NCI-H2029 (cell line): ENCODE measurements at places on chromosomes 5 and 9.

DNA sequence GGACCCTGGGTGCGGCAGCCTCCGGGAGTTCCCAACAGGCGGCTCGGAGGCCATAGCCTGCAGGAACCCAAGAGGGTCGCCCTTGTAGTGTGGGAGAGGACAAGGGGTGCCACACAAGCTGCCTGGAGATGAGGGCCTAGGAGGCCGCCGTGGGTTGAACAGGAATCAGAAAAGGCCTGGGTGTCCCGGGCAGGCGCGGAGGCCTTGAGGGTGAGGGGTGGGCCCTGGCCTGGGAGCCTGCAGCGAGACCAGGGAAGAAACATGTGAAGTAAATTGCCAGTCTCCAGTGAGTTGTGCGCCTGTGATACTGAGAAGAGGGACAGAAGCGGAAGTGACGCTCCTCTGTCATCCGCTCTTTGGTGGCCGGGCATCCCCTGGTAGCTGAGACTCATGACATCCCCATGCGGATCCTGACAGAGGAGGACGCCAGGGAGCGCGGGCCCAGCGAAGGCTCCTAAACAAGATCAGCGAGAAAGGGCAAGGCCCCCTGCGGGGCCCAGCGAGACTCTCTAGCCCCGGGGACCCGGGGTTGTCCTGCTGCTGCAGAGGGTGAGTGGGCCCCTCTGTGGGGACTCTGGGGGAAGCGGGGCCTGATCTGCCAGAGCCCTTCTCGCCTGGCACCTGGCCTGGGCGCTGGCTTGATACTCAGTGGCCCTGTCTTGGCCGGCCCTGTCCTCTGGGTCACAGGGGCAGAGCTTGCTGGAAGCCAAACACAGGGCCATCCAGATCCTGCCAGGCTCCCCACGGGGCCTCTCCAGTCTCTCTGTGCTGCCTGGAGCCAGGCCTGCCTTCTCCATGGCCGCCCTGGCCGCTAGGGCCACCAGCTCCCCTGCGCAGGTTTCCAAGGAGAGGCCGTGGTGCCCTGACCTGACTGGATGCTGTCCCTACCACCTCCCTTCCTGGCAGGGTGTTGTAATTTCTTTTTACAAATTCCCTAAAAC lies 788.4 kb downstream of the TLE4 start:
- DNase-seq: no peak

DNA sequence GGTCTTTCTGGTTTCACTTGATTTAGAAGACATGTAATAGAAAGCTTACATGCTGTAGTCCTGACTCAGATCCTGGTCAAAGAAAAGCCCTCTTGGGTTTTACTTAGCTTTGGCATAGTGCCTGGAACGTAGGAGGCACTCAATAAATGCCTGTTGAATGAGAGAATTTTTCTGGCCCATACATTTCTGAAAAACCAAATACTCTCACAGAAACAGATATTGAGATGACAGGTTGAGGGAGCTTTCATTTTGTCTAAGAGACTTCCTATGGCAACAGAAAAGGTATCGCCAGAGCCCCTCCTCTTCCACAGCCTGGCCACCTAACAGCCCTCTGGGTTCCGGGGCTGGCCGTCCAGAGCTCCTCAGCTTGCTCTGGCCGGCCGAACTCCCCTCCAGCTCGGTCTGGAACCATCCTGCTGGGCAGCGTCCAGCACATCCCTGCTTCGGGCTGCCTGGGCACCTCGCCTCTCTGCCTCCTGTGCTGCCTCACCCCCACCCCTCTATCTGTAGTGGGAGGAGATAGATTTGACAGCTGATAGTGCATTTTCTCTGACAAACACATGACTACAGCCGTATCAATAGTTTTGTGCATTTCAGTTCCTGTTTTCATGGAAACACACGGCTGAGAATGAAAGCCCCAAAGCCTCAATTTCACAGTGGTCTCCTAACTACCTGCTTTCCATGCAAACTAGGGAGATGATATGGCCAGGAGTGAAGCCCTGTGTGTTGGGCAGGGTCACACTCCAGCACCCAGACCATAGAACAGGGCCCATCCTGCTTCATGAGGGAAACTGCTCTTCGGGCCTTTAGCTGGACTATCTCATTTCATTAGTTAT lies 1.1 kb downstream of the IL4 start:
- no peak for DNase-seq

DNA sequence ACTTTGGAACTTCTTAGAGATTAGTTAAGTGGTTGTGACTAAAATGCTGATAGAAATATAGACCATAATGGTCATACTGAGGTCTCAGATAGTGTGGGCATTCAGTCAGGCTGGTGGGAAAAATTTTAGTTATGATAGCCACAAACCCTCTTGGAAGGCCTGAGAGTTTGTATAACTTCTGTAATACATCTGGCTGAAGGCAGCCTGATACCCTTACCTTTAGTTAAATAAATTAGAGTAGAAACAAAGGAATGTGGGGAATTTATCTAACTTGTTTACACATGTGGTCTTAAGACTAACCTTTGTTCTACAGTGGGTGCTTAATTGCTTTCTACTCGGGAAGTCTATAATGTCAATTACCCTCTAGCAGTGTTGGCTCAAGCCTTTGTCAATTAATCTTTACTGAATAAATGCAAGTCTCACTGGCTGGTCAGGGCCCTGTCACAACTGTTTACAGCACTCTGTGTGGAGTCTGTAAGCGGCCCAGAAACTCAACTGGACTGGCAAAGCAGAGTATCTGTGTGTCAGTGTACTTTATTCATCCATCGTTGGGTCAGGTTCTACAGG lies 184.0 kb downstream of the FBXO4 start:
- DNase-seq: no peak

DNA sequence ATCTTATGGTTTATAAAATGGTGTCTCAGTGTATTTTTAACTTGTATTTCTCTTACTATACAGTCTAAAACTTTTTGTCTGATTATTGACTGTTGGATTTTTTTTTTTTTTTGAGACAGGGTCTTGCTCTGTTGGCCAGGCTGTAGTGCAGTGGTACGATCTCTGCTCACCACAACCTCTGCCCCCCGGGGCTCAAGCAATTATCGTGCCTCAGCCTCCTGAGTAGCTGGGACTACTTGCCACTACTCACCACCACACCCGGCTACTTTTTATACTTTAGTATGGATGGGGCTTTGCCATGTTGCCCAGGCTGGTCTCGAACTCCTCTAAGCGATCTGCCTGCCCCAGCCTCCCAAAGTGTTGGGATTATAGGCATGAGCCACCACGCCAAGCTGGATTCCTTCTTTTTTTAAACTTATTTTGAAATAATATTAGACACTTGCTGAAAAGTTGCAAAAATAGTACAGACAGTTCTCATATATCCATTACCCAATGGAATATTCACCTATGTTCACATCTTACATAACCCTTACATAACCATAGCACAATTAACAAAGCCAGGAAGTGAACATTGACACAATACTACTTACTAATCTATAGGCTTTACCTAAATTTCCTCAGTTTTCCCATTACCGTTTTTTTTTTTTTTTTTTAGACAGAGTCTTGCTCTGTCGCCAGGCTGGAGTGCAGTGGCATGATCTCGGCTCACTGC lies 47.2 kb downstream of the STOM start:
- no peak for DNase-seq

GRCh38 chr9:35669331-35670145 lies 4.2 kb upstream of the CA9 start:
- no peak for DNase-seq
